ENCODE measurements at places on chromosomes 7 and 10.

- no peak for DNase-seq
Measured at GRCh38 chr7:79046061-79046460, 407.4 kb downstream of the MAGI2 start.

DNA sequence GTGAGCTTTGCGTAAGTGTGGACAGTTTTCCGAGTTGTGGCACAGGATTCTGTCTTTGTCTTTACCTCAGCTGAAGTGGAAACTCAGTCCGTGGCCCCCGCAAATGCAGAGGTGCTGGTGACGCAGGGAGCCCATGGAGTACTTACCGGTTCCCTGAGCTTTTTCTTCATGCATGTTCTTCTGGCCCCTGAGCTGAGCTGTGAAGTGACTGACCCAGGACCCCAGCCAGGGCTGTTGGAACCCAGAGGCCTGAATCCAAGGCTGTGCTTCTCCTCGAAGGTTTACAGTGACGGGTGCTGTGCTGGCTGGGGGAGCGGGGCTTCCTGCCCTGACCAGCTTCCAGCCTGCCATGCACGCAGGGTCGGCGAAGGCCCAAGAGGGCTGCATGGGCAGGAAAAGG, 223.5 kb downstream of the GLRX3 start:
- no peak for DNase-seq

DNA sequence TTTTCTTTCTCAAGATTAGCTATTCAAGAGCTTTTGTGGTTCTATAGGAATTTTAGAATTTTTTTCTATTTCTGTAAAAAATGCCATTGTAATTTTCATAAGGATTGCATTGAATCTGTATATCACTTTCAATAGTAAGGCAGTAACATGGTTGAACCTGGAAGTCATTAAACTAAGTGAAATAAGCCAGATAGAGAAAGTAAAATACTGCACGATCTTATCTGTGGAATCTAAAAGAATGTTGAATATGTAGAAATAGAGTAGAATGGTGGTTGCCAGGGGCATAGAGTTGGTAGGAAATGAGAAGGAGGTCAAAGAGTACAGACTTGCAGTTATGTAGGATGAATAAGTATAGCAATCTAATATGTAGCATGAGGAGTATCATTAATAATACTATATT, 1073.5 kb upstream of the LRRN3 start:
- no peak for DNase-seq

DNA sequence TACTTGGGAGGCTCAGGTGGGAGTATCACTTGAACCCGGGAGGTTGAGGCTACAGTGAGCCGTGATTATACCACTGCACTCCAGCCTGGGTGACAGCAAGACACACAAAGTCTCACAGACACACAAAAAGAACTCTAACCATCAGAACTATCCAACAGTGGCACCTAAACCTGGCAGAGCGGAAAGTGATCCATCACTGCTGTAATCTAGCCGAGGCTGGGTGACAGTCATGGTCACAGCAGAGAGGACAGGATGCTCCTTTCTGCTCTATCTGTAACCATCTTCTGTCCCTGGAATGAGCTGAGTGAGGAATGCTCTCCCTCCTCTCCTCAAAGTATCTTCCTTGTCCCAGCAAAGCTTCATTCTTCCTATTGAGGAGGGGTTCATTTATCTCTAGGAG, 656.6 kb downstream of the LRMDA start:
- DNase-seq: no peak

- DNase-seq: no peak
Measured at GRCh38 chr10:117653170-117653515, 110.6 kb downstream of the EMX2 start.

GRCh38 chr7:124462249-124462648, 303.3 kb downstream of the GPR37 start:
- DNase-seq: no peak
